Stimulated activated CD8-positive, alpha-beta memory T cell treated with anti-CD3 and anti-CD28 coated beads, Interleukin-15, amount 100 ng/mL, for 4 hours (primary cell): ENCODE measurements at places on chromosomes 3 and 15.

DNA sequence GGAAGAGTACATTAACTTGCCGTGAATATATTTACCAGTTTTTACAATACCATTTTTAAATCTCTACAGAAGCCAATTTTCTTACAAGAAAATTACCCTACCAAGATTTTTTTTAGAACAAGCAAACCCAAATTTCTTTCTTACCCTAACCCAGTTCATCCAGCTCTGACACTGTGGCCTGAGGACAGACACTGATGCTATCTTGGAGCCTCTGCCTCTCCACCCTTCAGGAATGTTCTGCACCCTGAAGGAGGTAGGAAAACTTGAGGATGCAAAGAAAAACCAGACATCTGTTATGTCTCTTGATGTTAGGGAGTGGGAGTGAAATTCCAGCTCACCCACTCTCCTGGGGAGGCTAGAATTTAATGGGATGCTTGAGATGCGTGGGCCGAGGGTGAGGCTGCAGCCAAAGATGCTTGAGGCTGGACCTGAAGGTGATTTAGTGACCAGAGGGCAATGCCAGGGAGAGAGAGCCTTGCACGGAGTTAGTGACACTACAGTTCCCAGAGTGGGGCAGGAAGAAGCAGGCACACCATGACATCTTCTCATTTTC, 69.9 kb downstream of the LIPC start:
- DNase-seq = no peak

GRCh38 chr3:128301186-128302023, 148.1 kb downstream of the EEFSEC start:
- no peak for DNase-seq

GRCh38 chr3:61828184-61828874, 267.0 kb downstream of the PTPRG start:
- DNase-seq = no peak

- no peak for DNase-seq
Measured at GRCh38 chr15:58999694-59000093, 12.2 kb downstream of the RNF111 start.

GRCh38 chr3:52842424-52842823, 7.6 kb upstream of the MUSTN1 start:
- DNase-seq = no peak

DNA sequence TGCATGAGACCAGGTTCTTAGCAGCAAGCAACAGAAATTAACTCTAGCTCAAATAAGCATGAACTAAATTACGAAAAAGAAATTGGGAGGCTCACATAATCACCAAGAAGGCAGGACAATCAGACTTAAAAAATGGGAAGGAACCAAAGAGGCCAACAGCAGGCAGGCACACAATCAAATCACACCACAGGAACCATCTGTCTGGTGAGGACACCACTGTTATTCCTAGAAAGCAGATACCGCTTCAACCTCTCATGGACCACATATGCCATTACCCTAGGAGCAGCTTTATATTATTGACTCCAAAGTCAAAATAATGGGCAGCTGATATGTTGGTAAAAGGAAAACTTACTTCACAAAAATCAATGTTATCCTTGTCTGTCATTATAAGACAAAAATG, 51.6 kb downstream of the SUCLG2 start:
- no peak for DNase-seq

GRCh38 chr15:67144609-67145311, 79.4 kb downstream of the SMAD3 start:
- DNase-seq = no peak

GRCh38 chr3:186509423-186509822, 34.8 kb downstream of the CRYGS start:
- no peak for DNase-seq

DNA sequence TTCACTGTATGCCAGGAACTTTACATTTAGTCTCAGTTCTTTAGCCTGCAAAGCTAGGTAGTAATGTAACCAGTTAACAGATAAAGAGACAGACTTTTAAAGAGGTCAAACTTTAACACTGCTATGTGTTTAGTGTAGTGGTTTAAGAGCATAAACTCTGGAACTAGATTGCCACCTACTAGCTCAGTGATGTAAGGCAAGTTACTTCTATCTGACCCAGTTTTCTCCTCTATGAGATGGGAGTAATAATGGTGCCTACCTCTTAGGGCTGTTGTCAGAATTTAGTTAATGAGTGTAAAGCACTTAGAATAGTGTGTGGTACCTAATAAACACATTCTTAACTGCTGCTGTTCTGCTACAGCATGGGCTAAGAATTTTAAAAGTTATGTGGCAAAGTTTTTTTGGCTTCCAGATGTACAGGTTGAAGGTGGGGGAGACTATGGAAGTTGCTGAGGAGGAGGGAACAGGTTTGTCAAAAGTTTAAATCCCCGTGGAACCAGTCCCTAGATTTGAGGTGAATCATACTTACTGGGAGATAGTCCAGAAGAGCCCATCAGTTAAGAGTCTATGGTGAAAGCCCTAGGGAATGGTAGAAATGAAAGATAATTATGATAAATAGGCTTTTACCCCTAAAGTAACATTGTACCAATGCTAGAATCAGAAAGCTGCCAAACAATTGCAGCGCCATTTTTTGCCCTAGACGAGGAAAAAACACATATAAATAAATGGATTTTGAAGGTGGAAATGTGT, 13.9 kb downstream of the TSC22D2 start:
- no peak for DNase-seq

DNA sequence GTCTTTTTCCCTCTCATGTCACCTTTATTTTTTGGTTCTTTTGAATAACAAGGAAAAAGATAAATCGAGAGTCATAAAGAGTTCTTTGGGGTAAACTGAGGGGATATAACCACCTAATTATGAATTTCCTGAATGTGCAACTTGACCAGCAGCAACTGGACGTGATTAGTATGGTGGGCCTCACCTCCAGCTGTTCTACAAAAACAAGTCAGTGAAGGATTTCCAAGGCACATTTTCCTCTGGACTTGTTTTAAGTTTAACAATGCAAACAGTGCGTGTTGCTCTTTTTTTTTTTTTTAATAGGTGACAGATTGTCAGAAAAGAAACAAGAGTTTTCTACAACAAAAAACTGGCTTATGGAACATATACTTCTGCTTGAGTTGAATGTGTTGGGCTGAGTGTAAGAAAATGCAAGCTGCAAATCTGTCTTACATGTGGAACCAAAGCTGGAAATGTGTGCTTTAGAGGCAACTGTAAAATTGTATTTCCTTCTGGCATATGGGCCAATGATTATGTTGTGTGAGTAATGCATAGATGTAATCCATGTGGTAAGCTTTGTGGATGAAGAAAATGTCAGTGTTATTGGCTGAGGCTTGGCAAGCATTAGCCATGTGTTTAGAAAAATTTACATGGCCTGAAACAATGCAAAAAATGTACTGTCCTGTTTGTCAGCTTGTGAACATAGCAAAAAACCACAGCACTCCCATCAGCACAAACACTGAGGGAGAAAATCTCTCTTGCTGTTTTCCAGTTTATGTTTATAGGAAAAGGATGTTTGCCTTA, 44.5 kb upstream of the FNDC3B start:
- no peak for DNase-seq

GRCh38 chr3:150793641-150794040, 30.7 kb upstream of the SIAH2 start:
- no peak for DNase-seq

DNA sequence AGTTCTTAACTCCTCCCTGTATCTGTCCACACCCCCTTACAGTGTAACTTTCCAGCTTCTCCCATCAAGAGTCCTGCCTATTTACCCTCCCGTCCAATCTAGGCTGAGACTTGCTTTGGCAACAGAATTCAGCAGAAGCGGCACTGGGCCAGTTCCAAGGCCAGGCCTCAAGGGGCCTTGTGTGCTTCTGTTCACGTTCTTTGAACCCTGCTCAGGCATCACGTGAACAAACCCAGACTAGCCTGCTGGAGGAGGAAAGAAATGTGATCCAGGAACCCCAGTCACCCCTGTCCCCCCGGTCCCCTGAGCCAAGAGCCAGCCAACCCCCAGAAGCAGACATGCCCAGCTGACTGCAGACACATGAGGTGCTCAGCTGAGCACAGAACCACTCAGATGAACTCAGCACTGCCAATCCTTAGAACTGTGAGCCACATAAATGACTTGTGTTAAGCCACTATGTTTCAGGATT, 76.1 kb upstream of the DCLK3 start:
- no peak for DNase-seq

DNA sequence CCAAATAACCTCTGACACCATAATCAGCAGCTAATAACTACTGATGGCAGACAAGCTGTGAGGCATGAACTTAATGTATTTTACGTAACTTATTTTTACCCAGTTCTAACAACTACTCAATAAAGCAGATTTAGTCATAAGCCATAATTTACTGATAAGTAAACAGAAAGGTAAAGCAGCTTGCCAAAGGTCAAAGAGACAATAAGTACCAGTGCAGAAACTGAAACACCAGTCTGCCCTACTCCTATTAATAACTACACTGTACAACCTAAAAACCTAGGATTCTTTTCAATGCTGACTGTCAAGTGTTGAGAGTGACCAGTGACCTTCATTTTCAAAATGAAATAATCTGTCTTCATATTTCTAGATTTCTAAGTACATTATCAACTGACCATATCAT, 152.2 kb downstream of the NR2E3 start:
- no peak for DNase-seq

DNA sequence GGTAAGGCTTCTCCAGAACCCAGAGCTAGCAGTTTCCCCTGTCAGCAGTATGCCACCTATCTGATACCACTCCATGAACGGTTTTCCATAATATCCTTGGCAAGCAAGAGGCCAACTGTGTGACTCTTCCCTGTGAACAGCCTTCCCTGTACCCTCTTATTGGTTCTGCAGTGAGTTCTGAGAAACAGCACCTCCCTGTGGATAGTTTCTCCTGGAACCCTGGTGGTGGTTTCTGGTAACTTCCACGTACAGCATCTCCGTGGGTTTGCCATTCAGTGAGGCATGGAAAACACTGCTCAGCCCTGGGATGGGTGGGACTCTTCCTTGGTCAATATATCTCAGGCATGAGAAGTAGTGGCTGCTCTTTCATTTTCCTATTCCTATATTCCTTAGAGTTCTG, 19.4 kb upstream of the SERPINI2 start:
- DNase-seq = no peak

DNA sequence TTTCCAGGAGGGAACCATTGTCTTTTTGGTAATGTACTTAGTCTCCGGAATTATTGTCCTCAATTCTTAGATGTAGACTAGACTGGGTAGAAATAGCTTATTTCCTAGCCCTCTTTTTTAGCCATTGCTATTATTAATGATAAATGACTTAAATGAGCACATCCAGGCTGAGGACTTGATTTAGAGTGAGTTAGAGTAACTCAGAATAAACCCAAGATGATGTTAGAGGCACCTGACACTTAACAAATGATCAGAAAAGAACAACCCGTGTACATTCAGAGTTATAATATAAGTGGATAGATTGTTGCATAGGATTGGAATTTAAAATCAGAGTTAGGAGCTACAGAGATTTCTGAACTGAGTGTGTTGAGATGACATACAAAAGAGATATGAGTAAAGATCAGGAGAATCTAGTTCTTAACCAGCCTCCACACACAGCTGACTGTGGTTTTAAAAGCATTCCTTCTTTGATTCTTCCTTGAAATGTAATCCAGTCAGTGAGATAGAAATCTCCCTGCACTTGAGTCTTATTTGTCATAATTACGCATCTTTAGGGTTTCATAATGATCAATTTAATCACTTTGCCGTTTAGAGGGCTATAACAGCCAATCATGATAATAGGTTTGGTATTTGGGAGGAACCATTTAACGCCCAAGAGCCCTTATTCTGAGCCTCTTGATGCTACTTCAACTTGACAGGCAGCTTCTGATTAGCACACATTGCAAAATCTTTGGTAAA, 366.5 kb downstream of the GAP43 start:
- DNase-seq = no peak

GRCh38 chr15:62584301-62585235, 419.5 kb upstream of the C2CD4B start:
- DNase-seq = no peak

DNA sequence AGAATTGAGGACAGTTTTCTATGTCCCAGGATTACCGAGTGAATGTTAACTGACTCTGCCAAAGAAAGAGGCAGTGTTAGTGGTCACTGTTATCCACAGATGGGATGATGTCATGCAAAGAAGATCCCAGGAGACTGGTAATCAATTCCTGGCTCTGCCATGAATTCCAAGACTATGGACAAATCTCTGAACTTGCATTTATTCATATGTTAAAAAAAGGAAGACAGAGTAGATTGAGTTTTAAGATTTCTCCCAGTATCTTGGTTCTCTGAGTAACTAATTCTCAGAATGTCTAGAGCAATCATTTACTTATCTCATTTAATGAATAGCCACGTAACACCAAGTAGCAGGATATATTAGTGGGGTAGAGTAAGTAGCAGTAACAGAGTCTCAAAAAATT, 11.5 kb upstream of the MAP3K13 start:
- no peak for DNase-seq

GRCh38 chr15:69562116-69562515, 109.5 kb downstream of the RPLP1 start:
- DNase-seq = no peak

- no peak for DNase-seq
Measured at GRCh38 chr3:54703923-54704322, 223.9 kb downstream of the LRTM1 start.

- DNase-seq = no peak
Measured at GRCh38 chr3:101850246-101851051, 1.1 kb downstream of the NFKBIZ start.

- no peak for DNase-seq
Measured at GRCh38 chr3:170907637-170908234, 701 bp downstream of the EIF5A2 start.
